Activated CD8-positive, alpha-beta memory T cell treated with anti-CD3 and anti-CD28 coated beads, Interleukin-2, amount 50 U/mL, for 48 hours (primary cell): ENCODE measurements at places on chromosomes 5 and 9.

- no peak for DNase-seq
Observed at GRCh38 chr5:93150311-93151012, 430.6 kb downstream of the NR2F1-AS1 start.

GRCh38 chr5:142330026-142330425, 5.2 kb upstream of the SPRY4 start:
- no peak for DNase-seq

DNA sequence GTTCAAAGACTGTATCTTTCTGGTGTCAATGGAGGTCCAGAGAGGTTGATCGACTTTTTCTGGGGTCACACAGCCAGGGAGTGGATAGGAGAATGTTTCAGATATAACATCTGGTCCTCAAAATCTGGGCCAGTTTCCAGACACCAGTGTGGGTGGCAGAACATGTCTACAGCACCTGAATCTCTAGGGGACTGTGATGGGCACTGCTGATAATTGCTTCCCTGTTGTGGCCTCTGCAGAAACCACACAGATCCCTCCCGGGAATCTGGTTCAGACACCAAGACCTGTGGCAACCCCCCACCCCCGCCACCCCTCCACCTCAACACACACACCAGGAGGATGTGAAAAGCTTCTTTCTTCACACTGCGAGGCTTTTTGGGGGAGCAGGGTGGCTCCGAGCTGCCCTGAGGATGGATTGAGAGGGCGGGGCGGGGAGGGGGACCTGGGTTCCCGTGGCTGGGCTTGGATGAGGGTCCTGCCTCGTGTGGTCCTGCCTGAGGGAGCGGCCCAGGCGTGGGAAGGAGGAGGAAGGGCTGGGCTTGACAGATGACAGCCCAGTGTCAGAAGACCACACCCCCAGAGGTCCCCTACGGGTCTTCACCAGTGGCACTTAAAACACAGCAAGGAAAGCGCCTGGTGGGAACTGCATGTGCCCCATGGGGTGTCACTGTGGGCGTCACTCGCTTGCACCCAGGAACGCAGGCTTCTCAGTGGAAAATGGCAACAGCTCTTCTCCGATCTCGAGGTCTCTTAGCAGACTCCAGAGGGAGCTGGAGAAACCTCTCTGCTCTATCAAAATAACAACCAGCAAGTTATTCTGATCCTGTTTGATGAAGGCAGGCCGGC, 55.2 kb downstream of the TRIP13 start:
- no peak for DNase-seq

DNA sequence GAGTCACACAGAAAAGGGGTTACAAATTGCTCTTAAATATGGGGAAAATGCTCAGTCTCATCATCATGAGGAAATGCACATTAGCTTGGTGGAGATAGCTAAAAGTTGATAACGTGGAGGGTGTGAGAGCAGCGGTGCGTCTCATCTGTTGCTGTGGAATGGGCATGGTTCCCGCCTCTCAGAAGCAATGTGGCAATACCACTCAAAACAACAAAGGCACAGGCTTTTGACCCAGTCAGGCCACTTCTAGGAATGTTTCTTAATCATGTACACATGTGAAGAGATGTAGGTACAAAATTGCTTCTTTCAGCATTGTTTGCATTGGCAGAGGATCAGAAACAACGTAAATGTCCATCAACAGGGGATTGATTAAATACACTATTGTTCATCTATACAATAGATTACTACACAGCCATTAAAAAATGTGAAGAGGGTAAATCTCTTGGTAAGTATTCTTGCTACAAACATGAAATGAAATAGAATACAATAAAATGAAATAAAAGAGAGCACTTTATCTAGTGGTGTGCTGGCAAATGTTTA, 212.6 kb upstream of the MSX2 start:
- no peak for DNase-seq

GRCh38 chr5:98458726-98459125, 314.7 kb upstream of the RGMB start:
- no peak for DNase-seq
